ENCODE measurements at places on chromosomes 16 and 17.

DNA sequence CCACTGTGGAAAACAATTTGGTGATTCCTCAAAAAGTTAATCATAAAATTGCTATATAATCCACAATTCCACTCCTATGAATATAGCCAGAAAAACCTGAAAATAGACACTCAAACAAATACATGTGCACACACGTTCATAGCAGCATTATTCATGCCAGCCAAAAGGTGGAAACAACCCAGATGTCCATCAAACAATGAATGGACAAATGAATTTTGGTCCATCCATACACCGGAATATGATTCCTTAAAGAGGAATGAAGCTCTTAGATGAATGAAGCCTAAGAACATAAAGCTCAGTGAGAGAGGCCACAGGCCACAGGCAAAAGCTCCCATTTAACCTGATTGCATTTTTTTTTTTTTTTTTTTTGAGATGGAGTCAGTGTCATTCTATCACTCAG is 114.6 kb upstream of the TNRC6C start:
- no peak for DNase-seq

DNA sequence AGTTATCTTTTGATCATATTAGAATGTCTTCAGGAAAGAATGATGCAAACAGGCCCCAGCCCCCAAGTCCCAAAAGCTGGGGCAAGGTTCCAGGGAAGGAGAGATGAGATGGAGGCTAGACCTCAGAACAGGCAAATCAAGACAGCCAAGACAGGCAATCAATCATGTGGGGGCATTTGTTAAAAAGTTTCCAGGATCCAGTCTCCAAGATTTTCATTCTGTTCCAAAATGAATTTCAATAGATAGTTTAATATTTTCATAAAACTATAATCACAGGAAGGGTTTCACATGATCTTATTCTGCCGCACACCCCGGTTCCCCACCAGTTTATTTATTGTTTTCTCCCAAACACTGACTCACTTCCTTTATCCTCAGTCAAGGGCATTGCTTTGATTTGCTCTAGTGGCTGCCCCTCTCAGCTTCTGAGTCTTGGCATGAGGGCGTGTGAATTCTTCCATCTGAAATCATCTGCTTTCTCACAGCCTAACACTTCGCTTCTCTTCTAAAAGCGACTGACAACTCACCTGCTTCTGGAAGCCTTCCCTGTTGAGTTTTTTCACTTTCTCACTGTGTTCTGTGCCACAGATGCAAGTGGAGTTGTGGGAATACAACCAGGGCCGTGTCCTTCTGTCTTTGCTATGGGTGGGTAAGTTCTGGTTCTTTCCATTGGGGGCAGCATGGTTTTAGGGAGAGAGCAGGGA is 12.2 kb upstream of the TERF2 start:
- DNase-seq: no peak

- no peak for DNase-seq
These were observed 257.5 kb downstream of the CDH11 start for GRCh38 chr16:64864232-64864809.

DNA sequence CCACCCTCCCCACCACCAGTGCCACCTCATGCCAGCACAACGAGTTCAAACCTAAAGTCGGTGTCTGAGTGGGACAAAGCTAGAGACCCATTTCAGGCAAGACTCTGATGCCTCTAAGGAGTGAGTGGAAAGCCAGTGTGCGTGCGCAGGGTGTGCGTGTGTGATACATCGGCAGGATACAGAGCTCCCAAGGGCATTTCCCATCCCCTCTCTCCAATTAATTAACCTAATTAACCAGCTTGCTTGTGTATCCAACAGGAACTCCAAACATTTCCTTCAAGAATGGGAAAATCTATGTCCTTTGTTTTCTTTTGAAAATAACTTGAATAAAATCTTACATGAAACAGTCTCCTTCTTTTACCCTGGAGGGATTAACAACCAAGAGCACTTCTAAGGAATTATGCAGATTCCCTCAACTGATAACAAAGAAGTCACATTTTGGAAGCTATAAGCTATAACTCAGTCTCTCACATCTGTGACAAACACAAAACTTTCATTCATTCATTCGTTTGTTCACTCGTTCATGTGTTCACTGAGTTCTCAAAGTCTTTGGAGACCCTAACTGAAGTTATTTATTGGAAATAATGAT is 9.9 kb downstream of the ATPAF2 start:
- no peak for DNase-seq

DNA sequence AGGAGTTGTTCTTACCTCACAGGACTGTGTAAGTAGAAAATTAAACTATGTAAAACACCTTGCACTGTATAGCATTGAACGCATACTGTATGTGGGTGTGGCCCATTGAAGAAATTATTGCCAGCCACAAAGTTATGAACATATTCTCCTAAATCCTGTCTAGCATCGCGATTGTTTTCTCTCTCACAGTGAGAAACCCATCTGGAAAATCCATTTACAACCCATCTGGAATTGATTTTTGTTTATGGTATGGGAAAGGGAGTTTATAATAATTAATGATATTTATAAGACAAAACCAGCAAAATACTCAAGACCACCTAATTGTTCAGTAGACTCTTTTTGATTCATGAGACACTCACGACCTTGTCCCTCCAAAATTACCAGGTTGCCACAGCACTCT is 22.1 kb upstream of the MON1B start:
- no peak for DNase-seq

GRCh38 chr16:79434771-79435170 is 165.8 kb downstream of the MAF start:
- no peak for DNase-seq

DNA sequence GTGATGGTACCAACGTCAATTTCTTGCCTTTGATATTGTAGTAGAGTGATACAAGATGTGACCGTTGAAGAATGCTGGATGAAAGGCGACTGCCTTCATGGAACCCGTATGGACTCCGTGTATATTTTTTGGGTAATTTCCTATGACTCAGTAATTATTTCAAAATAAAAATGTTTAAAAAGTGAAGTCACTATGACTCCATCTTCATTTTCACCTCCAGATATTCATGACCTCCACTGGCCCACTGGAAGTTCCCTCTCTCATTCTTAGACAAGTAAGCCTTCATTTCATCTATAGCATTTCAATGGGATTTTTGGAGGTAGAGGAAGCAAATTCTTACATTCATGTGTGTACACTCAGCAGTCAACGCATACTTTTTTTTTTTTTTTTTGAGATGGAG is 111.8 kb upstream of the NUDT7 start:
- no peak for DNase-seq

- DNase-seq: no peak
These were observed 1.1 kb upstream of the ADGRG1 start for GRCh38 chr16:57627184-57627871.

Data from activated T-cell treated with anti-CD3 and anti-CD28 coated beads, Interleukin-2, amount 50 U/mL, for 72 hours (primary cell).